ENCODE measurements at places on chromosomes 7 and 10.
A peak's percentile ranks its signal among the peaks of the same experiment; 100 is the strongest.

DNA sequence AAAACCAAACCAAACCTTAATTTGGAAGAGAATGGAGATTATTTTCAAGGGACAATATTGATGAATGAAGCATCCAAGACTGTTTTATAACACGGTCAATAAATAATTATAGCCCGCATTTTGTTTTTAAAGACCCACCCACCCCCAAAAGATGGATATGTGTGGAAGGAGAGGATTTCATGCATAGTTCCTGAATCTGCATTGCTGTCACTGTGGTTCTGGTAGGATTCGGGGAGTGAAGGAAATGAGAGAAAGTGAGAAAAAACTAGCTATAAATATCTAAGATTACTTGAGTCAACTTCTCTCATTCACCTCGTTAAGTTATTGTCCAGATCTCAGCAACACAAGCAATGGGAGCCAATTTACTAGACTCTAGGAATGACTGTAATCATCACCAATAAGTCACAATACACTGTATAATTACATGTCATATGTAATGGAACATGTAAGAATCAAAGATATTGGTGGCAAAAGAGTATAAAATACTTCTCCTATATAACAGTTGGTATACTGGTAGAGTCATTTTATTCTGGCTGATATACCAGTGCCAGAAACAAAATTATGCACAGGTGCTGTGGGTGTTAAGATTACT lies 30.2 kb downstream of the NAMPT start:
- DNase-seq = no peak

GRCh38 chr10:123603130-123603529 lies 63.0 kb upstream of the GPR26 start:
- no peak for DNase-seq

DNA sequence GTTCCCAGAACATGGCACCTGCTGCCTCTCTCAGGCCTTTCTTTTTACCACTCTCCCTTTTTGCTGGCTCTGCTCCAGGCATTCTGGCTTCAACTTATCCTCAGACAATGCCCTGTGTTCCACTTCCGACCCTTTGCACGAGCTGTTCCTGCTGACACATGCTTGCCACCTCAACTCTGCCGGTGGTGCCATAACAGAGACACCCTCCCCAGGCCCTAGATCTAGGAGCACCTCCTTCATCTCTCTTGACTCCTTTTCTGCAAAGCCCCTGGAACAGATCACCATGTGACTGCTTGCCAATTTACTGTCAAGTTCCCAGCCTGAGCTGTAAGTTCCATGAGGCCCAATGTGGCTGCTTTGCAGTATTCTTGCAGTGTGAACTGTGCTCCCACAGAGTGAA lies 256.0 kb upstream of the MKI67 start:
- no peak for DNase-seq

DNA sequence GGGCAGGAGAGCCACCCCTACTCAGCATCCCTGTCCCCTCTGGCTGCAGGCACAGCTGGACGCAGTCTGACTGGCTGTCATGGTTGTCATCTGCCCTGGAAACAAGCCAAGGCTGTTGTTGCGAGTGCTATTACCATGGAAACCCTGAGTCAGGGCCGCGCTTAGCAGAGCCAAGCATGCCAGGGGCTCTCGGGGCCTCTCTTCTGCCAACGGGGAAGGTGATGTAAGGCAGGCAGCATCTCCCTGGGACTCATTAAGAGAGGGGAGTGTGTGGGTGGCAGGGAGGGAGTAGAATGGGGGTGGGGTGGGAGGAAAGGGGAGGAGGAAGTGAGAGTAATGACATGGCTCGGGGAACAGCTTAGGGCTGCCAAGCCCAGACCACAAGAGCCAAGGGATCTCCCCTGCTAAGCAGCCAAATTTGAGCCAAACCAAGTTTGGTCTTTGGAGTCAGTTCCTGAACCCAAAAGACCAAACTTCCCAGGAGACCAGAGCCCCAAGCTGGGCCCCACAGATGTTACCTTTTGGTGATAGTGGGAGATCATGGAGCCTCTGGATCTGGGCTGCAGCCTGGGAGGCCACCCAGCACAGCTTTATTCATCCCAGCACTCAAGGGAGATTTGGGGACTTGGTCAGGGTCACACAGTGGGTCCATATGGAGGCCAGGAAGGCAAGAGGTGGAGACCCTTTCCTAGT lies 67.6 kb downstream of the TMEM130 start:
- peak; percentile 82 for DNase-seq

DNA sequence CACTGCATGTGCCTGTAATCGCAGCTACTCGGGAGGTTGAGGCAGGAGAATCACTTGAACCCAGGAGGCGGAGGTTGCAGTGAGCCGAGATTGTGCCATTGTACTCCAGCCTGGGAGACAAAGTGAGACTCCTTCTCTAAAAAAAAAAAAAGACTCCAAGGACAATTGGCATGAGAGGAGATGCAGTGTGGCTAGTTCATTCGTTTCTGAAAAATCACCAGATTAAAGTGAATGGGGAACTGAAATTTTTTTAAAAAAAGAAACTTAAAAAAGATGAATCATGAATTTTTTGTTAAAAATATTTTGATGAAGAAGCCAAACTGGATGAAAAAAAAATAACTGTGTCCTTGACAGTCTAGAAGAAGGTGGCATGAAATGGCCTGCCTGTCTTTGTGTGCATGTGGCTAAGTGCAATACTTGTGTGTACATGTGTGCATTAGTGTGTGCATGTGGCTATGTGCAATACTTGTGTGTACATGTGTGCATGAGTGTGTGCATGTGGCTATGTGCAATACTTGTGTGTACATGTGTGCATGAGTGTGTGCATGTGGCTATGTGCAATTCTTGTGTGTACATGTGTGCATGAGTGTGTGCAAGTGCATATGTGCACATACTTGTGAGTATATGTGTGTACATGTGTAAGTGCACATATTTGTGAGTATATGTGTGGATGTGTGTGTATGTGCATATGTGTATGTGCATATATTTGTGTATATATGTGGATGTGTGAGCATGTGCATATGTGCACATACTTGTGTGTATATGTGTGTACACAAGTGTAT lies 391.7 kb upstream of the KLF6 start:
- DNase-seq = no peak

GRCh38 chr7:17545348-17545747 lies 246.9 kb downstream of the AHR start:
- no peak for DNase-seq

GRCh38 chr10:65943451-65943850 lies 982.4 kb upstream of the LRRTM3 start:
- DNase-seq = no peak

DNA sequence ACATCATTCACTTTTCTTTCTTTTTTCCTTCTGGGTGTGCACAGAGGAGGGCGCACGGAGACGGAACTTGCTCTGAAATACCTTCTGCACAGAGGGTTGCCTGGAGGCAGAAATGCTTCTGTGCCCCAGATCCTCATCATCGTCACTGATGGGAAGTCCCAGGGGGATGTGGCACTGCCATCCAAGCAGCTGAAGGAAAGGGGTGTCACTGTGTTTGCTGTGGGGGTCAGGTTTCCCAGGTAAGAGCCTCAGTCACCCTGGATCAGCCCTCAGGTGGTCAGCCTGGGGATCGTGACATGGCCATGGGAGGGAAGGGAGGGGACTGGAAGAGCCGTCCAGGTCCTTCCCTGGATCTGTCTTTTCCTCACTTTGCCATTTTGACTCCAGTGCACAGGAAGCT lies 33.6 kb downstream of the VWA2 start:
- no peak for DNase-seq

DNA sequence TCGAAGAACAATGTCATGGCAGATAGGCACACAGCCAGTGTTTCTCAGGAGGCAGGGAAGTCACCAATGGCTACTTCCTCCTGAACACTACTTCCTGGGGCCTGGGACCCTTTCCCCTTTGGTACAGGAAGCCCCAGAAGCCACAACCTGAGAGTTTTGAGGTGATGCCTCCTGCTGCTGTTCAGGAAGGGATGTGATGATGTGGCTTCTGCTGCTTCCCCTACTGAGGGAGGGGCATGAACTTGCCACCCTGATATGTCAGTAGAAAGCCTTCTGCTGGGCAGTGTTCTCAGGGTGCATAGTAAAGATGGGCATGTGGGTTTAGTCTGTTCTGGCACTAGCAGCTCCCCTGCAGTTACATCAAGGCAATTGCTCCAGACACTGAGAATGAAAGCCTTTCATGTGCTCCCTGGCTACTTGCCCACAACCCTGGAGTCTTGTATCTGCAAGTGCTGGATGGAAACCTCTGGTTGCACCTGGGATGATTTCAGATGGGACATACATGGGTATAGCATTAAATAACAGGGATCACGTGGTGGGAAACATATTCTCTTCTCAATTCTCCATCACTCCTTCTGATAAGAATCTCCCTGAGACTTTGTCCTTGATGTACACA lies 69.3 kb downstream of the ADRA2A start:
- DNase-seq = no peak

- no peak for DNase-seq
Measured at GRCh38 chr7:36526863-36527548, 137.3 kb downstream of the ANLN start.

- no peak for DNase-seq
Measured at GRCh38 chr7:28778786-28779185, 179.3 kb downstream of the TRIL start.

GRCh38 chr10:52703451-52703850 lies 69.1 kb downstream of the MBL2 start:
- DNase-seq = no peak

DNA sequence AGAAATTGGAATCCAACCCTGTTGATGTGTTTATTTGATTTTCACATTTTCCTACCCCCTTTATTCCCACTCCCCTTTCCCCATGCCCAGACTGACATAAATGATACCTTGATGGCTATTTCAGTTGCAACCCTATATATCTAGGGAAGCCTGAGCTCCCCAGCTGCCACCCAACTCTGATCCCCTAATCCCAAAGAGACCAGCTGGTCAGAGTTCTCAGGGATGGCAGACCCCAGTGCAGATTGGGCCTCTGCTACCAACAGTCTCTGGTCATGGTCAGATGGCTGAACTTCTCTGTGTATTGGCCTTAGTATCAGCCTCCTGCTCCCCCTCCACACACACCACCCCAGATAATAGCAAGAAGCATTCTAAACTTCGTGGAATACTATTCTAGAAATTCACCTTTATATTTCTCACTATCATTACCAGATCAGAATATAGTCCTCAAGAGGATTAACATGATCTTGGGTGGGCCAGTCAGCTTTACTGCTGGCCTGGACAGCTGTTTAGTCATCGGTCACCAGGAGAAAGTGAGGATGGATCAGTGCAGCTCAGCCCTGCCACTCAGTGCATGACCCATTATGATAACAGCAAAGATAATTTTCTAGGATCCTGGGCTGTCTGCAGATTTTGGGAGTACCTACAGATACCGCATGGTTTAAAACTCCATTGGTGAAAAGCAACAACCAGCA lies 24.5 kb upstream of the BTRC start:
- no peak for DNase-seq

- no peak for DNase-seq
Measured at GRCh38 chr7:18320971-18321567, 174.5 kb upstream of the HDAC9 start.

GRCh38 chr10:43689618-43689954 lies 40.9 kb upstream of the ZNF32 start:
- DNase-seq = peak; percentile 58

DNA sequence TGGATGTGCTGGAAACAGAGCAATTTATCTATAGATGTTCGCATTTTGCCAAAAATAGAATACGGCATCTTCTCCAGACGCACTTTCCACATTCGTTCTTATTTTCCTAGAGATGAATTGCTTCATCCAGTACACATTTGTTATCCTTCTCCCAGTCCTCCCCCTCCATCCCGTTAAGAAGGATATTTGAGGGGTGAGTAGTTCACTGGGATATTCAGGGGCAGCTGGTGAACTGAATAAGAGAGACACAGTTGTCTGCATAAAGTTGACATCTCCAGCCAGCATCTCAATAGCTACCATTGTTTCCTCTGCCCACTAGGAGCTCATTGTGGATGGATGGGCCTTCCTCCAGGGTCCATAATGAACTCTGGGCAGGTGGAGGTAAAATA lies 456.8 kb upstream of the NRP1 start:
- no peak for DNase-seq

- DNase-seq = no peak
Measured at GRCh38 chr7:79241288-79242060, 212.0 kb downstream of the MAGI2 start.

- DNase-seq = no peak
Measured at GRCh38 chr7:26102176-26102575, 49.8 kb upstream of the NFE2L3 start.

- no peak for DNase-seq
Measured at GRCh38 chr10:100490531-100490930, 27.7 kb downstream of the WNT8B start.

GRCh38 chr7:20064974-20065862 lies 152.0 kb downstream of the MACC1 start:
- no peak for DNase-seq

DNA sequence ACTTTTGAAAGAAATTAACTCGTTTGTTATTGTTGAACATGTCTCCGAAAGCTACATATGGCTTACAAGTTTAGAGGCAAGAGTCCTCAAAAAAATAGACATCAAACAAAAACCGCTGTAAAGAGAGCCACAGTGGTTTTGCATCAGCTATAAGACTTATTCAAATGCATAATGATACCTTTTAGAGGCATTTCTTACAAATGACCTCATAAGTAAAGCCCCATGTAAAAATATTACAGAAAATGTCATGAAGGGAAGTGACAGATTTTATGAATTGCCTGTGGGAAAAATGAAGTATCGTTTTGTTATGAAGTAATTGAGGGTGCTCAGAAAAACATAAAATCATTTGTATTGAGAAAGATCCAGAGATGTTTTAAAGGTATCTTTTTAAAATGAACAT lies 598.0 kb downstream of the NXPH1 start:
- DNase-seq = no peak

DNA sequence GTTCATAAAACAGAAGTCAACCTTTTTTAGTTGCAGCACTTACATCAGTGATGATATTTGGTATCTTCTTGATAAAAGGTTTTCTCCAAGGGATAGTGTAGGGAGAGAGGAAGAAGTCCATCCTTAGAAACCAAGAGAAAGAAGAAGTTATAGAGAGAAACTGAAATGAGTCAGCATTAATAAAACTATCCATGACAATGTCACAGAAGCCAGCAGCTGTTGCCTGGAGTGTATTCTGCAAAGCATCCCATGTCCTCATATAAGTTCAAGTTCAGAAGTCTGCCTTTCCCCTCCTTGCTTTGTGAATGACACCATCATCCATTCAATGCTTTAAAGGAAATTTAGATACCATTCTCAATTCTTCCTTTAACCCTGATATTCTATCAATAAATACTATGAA lies 14.4 kb upstream of the COL1A2 start:
- DNase-seq = no peak

DNA sequence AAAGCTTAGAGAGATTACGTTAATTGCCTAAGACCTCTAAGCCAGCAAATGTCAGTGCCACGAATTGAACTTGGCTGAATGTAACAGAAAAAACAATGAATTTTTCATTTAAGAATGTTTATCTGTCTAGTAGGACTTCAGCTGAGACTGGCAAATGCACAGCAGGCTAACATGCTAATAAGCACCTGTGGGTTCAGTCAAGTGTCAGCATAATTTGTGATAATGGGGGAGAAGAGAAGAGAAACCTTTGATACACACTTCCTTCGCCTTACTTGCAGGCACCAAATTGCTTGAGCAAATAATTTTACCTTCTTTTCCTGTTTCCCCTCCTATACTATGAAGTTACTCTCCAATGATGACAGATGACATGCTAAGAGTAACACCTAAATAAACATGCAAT lies 1136.5 kb upstream of the SORCS1 start:
- no peak for DNase-seq

Measured in ecto neural progenitor cell (in vitro differentiated cells).